Skin of body (tissue), 3 donors: ENCODE measurements at places on chromosomes 5 and 9. TPM values are rescaled to one million over a fixed set of nuclear protein-coding genes. Genes with fewer than 3 reads are reported as not detected.
A peak's percentile ranks its signal among the peaks of the same experiment; 100 is the strongest.

The PCDHB16 gene
- 2.5 TPM for total RNA-seq

The TMEM252 gene
- total RNA-seq, result not detected

The CATSPER3 gene
- total RNA-seq, result not detected

The C9orf153 gene
- total RNA-seq, result 0.79 TPM

The SH3GL2 gene
- 0.20 TPM for total RNA-seq

The PCSK1 gene
- under 0.01 TPM for total RNA-seq

The TXNDC8 gene
- not detected for total RNA-seq

The C8G gene
- not detected for total RNA-seq

The MYOZ3 gene
- 3.1 TPM for total RNA-seq

The HTR4 gene
- not detected for total RNA-seq

DNA sequence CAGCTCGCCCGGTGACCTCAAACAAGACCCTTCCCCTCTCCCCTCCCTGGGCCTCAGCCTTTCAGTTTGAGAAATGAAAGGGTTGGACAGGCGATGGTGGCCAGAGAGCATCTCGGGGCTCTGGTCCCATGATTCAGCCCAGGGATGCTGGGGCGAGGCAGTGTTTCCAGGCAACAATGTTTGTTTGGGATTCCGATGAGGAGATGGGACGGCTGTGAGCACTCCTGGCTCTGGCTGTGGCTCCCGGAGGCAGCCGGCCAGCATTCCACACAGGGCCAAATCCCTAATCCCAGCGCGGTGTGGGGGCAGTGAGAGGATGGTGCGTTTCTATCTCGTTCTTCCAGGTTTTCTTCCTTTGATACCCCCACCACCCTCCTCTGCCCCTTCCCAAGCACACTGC, 66.0 kb downstream of the HMCN2 start:
- peak; percentile 76 for DNase-seq

DNA sequence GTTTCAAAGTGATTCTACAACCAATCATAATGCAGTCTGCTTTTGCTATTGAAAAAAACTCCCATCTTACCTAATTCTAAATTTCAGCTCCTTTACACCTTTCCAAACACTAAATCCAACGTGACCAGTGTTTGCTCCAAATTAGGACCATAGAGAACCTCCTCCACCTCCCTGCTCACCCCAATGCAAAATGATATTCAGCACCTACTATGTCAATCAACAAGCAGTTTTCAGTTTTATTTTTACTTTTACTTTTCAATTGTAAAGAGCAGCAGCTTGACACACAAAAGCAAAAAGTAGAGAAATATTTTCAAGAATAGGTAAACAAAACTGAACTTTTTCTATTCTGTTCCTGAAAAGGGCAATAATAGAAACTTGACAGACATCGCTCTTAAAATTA, 3.4 kb downstream of the FAM13B start:
- DNase-seq, result no peak

- DNase-seq, result no peak
Measured at GRCh38 chr9:69745716-69746437, 13.9 kb downstream of the PTAR1 start.

DNA sequence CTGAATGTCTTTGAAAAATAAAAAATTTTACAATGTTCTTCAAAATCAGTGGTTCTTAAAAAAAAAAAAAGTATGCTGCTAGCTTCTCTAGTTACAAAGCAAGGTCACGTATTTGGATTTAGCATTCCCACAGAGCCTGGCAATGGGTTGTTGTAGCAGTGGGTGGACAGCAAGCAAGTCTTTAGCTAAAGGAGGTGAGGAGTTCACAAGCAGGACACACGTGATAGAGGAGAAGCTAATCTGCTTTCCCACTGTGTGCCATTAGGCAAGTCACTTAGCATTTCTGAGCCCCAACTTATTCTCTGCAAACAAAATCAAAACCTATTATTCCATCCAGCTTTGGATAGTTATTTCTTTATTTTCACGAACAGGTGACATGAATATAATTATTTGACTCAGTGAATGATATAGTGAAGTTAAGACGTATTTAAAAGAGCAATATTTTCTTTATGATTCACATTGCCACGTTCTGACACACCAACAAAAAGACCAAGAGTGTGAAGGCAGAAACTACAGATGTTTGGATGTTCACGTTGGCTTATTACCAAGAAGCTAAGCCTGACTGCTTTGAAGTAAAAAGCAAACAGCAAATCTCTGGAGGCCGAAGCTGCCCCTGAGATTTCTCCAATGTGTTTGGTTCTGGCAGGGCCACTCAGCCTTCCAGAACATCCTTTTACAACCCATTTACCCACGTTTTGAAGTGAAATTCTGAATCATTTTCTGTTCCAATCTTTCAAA, 612.1 kb upstream of the CDH6 start:
- no peak for DNase-seq

DNA sequence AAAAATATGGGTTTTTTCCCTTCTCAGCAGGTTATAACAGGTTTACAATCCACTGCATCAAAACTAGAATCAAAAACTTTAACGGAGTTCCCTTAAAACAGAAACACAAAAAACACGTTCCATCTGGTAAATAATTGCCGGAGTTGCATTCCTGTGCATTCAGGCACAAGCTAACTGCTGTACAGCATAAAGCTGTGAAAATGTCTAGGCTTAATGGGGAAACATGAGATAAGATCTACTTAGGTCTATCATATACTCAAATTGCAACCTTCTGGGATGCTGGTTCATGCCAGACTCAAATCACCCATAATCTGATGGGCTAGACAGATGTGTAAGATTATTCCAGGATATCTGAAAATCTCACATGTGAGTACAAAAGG, 265.3 kb downstream of the DOCK8 start:
- no peak for DNase-seq

DNA sequence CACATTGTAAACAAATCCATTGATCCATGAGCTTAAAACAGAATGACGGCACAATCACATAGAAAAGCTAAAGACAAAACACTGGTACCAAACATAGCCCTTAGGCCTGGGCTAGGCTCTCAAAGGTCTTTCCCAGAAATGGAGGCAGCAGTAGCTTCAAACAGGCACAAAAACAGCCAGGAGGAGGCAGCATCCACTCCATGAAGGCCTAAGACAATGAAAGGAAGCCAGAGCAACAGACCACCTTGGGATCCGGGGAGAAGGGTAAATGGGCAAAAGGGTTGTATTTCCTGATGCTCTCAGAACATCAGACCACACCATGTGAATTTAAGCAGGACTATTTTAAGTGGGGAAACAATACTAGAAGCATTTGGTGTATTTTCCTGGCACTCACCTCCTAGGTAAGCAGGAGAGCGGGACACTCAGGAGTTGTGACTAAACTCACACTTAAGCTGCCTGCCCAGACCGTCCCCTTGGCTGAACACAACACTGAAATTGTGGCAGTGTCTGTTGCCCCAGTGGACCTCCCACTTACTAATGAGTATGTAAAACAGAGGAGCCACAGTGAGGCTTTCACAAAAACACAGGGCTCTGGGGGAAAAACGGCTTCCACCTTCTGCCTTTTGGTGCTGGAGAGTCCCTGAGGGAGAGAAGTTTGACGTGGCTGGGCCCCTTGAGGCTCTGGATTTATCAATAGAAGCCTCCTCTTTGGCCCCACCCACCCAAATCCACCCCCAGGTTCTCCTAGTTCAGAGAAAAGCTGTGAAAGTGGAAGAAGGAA, 11.9 kb downstream of the GNPDA1 start:
- no peak for DNase-seq

DNA sequence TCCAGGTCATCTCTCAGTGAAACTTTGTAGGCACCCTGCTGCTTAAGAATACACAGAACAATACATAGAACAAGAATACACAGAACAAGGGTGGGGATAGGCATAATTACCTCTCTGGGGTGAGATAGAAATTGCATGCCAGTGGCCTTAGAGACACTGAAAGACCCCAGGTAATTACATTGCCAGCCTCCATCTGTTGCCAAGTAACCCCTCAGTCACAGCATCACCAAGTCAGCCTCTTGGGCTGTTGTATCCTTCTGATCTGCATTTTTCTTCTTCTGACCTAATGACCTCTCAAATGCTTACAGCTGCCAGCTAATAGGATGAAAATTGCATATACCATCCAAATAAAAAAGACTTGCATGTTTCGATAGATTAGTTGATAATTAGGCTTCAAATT, 167.7 kb downstream of the GRIA1 start:
- DNase-seq, result no peak

GRCh38 chr5:129459777-129460671, at the start of gene ADAMTS19:
ADAMTS19 (plus strand) TSS chr5:129460298; CDS start chr5:129460392, 94 bp downstream.
- peak; percentile 40 for DNase-seq

GRCh38 chr9:104835161-104835560, 71.2 kb downstream of the NIPSNAP3B start:
- no peak for DNase-seq

- no peak for DNase-seq
Measured at GRCh38 chr5:156414391-156414790, 87.4 kb downstream of the SGCD start.

- DNase-seq, result no peak
Measured at GRCh38 chr5:139293202-139293506, 386 bp upstream of the MATR3 start.

DNA sequence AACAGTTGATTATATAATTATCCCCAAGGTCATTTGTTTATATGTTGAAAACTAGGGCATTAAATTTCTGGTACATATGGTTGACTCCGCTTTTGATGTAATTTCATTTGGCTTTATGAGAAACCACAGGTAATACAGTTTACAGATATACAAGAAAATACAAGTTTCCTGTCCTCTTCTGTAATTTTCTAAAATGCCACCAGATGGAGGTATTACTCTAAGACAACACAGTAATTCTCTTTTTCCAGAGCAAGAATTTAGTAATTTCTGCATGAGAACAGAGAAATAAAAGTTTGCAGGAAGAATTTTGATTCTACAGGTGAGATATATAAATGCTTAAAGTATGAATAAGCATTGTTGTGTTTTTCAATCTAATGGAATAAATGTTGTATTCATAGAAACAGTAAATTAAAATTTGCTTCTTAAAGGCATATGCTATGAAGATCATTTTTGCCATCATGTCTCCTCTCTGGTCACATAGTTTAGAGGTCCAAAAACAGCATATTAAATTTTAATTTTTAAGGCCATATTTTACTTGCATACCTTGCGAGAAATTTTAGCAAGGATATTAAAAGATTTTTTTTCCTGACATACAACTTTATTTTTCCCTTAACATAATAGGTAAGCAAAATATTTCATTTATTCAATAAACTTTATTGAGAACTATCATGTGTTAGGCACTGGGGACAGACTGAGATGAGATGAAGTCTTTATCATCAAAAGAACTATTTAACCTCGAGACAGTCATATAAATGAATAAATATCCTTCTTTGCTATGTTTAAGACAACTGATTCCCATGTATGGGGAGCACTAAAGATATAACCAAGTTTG, 22.7 kb downstream of the CHD1 start:
- peak; percentile 63 for DNase-seq

DNA sequence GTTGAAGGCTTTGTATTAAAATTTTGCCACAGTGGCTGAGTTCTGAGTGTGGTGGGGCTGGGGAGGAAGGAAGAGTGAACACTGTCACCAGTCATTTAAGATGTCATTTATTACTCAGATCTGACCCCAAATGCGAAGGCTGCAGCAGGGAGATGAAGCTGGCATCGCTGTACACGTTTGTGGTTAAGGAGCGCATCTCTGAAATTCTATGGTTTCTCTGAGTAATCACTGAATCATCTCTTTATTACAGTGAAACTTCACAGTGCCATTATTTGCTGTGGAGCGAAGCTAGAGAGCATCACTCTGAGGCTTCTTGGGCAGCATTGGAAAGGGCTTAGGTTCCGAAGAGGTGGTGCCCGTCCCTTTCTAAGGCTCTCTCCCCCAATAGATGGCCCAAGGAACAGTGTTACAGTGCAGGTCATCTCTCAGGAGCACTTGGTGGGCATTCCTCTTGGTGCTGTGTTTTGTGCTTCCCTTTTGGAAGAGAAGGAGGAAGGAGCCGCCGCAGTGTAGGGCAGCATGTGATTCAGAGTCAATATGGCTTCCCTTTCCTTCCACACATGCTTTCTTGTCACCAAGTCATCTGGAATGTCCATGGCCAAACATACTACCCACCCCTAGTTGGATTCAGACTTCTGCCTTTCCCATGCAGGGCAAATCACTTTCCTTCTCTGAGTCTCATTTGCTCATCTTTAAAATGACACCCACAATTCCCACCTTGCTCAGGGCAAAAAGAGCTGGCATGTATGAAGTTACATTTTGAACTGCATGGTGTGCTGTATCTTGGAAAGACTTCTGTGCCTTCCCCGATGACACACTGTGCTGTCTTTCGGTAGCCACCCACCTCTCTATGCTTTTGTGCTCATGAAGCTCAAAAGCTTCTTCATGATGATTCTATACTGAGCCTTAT, 9.3 kb upstream of the TEX48 start:
- no peak for DNase-seq

DNA sequence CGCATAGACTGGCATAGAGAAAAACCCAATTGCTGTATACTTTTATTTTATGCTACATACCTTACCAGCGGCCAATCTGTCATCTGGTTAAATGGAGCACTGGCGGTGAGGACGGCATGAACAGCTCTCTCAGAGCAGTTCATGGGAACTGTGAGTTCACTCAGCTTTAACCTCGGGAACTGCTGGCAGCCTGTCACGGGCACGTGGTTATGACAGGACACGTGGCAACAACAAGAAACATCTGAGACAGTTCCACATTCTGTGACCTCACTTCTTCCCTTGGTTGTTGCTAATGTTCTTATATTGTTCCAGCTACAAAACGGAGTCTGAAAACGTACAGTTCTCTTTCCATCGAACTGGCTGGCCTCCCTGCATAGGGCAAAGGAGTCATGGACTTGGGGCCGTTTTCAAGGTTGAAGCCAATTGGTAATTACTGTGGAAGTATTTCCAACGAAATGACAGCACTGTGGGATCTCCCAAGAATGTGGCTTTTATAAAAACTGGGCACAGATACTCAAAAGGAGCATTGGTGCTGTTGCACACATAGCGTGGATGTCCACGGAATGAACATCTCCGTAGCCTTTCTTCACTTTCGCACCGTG, 246.3 kb upstream of the DAP start:
- DNase-seq, result no peak

GRCh38 chr9:92727716-92728700, 36.6 kb downstream of the BICD2 start:
- DNase-seq, result no peak
